ENCODE measurements at places on chromosomes 3 and 15.

GRCh38 chr3:139455855-139456254, 20.5 kb downstream of the RBP2 start:
- DNase-seq: no peak

DNA sequence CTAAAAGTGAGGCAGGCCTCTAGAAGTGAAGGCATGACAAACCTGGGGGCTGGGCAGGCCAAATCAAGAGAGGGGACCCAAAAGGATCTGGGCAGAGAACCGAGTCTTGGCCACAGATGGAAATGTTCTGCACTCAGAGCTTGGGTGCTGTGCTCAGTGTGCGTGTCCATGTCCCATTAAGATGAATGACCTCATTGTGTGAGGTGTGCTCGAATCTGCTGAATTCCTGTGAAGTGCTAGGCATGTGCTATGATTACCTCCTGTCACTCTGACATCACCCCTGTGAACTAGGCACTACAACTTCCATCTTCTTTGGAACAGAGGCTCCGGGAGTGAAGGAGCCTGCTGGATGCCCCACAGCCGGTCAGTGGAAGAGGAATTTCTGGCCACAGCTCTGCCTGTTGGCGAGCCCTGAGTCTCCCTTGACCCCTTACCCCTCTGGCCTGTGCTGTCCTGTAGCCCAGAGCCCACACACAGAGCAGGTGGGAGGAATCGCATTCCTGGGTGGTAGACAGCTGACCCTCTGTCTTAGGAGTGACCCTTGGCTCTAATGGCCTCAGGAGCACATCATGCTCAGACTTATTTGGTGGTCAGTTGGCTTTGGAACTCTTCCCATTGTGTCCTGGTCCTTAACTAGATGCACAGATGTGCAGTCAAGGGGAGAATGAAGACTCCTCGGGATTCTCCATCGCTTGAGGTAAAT, 67.6 kb upstream of the CTDSPL start:
- DNase-seq: no peak

DNA sequence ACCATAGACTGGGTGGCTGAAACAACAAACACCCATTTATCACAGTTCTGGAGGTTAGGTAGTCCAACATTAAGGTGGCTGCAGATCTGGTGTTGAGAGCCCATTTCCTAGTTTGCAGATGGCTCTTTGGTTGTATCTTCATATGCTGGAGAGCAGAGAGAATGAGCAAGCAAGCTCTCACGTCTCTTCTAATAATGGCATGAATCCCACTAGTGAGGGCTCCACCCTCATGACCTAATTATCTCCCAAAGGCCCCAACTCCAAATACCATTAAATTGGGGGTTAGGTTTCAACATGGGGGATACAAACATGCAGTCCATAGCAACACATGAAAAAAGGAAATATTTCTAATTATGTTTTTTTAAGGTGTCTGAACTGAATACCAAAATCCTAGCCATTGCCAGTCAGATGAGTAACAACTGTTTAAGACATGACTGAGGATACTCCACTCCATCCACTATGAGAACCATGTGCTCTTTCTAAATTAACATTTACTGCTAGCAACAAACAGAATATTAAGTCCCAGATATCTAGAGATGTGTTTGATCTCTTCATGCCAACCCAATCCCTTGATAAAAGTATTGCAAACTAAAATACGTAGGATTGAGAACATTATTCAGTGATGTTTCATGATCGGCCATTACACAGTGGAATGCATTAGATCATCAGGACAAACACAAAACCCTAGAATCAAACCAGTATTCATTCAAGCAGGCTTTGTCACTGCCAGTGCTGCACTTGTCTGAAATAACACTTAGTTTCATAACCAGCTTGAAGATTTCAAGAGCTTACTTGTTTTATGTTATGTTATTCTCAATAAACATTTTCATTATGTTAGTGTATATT, 340.3 kb downstream of the SLC9A9 start:
- no peak for DNase-seq

- DNase-seq: no peak
Observed at GRCh38 chr3:50317300-50317699, 5.2 kb downstream of the HYAL2 start.

GRCh38 chr3:60622349-60622748, 628.9 kb downstream of the FHIT start:
- DNase-seq: no peak

GRCh38 chr15:65958835-65959234, 89.5 kb downstream of the RAB11A start:
- DNase-seq: no peak

DNA sequence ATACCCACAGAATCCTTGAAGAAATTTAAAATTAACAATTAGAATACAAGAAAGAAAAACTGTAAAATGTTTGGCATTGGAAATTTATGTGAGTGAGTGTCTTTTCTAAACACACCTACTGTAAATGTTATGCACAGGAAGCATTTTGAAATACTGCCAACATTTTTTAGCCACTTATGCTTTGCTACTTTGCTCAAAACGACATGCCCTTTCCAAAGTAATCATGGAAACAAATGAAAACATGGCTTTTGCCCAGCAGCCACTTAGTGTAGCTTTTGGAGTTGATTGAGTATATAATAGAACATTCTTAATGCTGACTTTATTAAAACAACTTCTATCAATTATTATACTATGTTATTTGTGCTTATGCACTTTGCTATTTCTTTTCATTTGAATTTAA, 823.0 kb downstream of the CADM2 start:
- DNase-seq: no peak

- no peak for DNase-seq
Observed at GRCh38 chr3:57048728-57049127, 11.7 kb upstream of the SPATA12 start.

GRCh38 chr3:171480526-171480925, 20.3 kb upstream of the TNIK start:
- no peak for DNase-seq

GRCh38 chr3:197800379-197800778, 9.3 kb downstream of the LRCH3 start:
- no peak for DNase-seq

DNA sequence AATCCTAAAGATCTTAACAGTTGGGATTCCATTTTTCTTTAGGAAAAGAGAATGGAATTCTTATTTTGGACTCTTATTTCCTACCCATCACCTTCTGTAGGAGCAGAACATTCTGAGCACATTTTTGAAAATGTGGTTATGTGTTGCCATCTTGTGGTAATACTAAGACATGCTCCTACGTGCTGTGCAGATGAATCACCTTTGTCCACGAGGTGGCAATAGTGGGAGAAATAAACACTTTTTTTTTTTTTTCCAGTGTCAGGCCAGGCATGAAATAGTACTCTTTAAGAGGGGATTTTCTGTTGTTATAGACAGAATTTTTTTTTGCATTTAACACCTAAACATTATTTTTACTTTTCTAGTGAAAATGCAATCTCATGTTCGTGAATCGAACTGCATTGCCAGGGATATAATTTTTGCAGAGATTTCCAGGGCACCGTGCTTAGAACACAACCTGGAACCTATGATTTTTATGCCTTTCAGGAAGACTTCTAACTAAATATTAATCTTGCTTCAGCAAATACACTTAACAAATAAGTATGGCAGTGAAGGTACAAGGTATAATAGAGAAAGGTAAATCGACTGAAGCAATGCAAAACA, 196.6 kb downstream of the GAP43 start:
- DNase-seq: no peak

- no peak for DNase-seq
Observed at GRCh38 chr15:83700082-83700481, 46.2 kb downstream of the ADAMTSL3 start.

DNA sequence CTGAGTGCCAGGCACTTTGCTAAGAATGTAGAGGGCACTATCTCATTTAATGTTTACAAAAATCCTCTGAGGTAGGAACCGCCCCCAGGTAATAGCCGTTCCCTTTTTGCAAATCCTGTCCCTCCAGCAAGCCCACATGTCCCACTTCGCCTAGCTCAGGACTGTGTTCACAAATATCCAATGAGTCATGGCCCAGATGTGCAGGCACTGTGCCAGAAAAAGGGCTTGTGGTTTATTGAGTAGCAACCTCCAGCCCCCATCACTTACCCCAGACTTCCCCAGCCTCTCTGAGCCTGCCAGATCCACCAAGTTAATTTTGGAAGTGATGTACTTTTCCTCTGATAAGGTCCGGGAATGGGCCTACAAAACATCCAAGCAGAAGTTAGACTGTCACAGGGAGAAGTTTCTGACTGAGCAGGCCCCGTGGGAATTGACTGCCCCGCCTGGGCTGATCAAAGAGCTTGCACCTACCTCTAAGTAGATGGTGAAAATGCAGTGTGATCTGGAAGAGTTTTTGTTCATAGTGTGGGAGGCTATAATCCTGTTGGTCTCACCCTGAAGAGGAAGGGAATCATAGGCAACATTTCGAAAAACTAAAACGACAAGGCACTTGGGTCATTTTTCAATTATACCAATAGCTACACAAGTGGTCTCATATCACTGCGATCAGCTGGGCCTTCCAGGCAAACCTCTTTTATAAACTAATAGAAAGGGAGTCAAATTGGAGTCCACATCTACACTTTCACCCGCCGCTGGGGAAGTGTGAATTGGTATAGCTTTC, 15.7 kb downstream of the KIF9 start:
- DNase-seq: peak; percentile 69

GRCh38 chr15:41928637-41929620, 35.1 kb upstream of the SPTBN5 start:
- peak; percentile 62 for DNase-seq

DNA sequence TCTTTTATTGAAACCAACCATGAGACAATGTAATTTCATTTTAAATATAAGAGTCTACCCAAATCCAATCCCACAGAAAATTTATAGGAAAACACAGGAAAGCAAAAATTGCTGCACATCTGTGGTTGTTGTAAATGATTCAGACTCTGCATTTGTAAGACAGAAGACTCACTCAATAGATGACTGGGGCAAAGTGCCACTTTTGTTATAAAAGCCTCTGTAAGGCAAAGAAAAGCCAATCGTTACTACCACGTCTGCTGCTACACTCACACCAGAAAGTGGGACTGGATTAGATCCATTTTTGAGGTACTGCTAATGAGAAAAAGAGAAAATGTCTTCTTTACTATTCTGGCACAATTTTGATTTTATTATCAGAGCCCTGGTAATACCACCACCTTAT, 74.9 kb downstream of the SEMA6D start:
- DNase-seq: no peak

GRCh38 chr15:39747326-39747725, 35.3 kb downstream of the FSIP1 start:
- DNase-seq: no peak

DNA sequence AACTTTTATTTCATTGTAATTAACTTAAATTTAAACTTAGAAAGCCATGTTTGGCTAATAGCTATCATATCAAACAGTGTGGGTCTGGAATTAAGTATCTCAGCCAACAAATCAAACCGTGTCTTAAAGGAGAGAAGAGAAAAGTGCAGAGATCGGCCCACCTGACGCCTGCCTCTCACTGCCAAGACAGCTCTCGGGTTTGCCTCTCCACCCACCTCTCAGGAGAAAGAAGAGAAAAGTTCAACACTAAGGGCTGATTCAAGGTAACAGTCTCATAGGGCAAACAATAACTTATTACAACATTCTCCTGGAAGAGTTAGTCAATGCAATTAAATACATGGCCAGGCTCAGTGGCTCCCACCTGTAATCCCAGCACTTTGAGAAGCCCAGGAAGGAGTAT, 64.8 kb upstream of the PRR20G start:
- DNase-seq: no peak

- no peak for DNase-seq
Observed at GRCh38 chr3:162984746-162985145, 1488.1 kb downstream of the OTOL1 start.

GRCh38 chr15:81924729-81925128, 121.1 kb downstream of the MEX3B start:
- DNase-seq: no peak

DNA sequence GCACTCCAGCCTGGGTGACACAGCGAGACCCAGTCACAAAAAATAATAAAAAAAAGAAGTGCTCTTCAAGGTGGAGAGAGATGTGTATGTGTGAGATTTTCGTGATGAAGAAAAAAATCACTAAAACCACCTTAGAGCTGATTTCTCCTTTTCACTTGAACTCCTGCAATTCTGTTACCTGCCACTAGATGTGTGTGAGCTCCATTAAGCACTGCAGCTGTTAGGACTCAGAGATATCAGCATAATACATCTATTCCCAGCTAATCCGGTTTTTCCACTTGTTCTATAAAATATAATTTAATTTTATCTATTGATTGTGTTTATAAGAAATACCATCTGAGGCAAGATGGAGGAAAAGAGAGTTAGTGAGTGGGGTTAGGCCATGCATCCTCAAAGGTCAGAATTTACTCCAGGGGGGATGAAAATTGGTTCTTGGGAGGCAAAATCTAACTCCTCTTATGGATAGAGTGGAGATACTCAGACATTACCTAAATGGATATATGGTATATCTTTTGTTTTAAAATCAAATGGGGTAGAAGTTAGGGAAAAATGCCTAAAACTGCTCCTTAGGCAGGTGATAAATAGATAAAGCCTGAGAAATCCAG, 152.7 kb downstream of the IL20RB start:
- no peak for DNase-seq

- no peak for DNase-seq
Observed at GRCh38 chr15:101108461-101108775, 143.4 kb downstream of the CHSY1 start.

DNA sequence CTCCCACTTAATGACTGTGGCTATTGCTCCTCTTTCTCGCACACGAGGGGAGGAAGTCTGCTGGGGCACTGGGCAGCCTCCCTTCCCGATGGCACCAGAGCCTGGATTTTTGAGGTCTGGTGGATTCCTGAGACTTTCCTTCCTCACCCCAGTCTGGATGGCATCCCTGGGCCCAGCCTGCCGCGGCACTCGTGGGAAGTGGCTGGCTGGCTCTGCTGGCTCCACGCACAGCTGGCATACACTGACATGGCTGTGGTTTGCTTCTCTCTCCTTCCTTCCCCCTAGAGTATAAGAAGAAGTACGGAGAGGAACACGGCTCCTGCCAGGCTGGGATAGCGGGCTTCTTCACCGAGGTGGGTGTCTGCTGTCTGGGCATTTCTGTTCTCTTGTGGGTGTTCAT, 319.8 kb upstream of the LRRFIP2 start:
- DNase-seq: no peak

DNA sequence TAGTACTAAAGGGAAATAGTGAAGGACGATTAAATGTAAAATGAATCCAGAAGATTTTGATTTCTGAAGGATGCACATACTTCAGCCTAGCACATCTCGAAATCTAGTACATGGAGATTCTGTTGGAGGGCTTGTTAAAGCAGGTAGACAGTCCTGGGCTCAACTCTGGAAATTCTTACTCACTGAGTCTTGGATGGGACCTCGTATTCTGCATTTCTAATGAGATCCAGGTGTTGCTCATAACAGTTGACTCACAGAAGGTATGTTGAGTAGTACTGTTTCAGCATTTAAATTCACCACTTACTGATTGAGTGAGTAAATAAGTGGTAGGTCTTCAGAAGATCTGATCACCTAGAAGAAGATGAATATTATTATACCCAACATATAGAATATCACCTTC, 623.4 kb upstream of the SGO1 start:
- no peak for DNase-seq

GRCh38 chr15:43220991-43221403, at the start of gene EPB42:
EPB42 (minus strand) TSS chr15:43221018; CDS start chr15:43220825, 193 bp downstream.
- DNase-seq: no peak

- DNase-seq: no peak
Observed at GRCh38 chr3:42300013-42300412, 34.0 kb upstream of the CCK start.

Data from activated CD8-positive, alpha-beta memory T cell treated with anti-CD3 and anti-CD28 coated beads for 24 hours (primary cell).